ENCODE measurements at places on chromosomes 11 and 22.

GRCh38 chr11:122678406-122678805, 22.9 kb downstream of the UBASH3B start:
- no peak for DNase-seq

DNA sequence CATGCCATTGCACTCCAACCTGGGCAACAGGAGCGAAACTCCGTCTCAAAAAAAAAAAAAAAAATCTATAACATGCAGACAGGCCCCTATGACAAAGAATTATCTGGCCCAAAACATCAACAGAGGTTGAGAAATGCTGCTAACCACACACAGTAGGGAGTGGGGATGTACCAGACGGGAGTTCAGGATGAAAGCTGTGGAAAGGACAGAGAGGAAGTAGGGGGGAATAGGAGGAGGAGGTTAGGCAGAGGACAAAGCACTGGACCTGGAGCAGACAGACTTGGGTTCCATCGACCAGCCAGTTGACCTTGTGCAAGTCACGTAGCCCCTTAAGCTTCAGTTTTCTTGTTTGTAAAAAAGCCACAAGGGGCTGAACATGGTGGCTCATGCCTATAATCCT, 12.5 kb downstream of the LRP4 start:
- no peak for DNase-seq

DNA sequence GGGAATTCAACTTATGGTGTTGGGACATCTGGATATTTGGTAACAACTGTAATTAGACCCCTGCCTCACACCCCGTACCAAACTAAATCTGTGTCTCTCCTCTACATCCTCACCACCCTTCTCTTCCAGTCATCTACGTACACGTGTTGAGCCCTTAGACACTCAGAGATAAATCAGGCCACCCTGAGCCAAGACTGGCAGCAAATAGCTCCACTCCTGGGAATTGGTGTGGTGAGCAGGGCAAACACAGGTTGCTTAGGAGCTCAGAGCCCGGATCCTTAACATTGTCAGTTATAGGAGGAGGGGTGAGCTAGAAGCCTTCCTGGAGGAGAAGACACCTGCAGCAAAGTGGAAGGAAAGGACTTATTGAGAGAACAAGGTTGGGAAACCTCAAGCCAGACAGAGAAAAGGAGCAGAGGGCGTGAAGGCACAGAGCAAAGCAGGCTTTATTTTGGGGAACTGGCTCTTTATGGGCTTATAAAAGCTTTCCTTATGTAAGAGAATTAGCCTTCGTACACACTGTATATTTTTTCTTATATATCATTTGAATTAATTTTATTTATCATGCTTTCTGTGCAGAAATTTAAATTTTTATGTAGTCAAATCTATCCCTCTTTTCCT, 36.9 kb upstream of the KLHL35 start:
- no peak for DNase-seq

- no peak for DNase-seq
These were observed 30.8 kb upstream of the SORL1 start for GRCh38 chr11:121421149-121421901.

DNA sequence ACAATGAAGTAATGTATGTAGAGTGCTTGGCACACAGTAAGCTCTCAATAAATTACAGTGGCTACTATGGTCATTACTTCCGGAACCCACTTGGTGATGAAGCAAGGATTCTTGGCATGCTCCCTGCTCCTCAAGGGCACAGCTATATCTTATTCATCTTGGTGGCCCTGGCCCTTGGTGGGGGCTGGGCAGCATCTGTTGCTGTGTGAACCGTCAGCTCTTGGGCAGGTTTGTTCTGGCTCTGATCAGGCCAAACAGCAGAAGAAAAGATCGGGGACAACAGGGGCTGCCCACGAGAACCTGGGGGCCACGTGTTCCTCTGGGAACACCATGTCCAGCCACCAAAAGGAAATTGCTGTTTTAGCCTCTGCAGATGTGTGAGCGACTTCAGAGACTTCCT, 136.9 kb upstream of the SYT13 start:
- no peak for DNase-seq

DNA sequence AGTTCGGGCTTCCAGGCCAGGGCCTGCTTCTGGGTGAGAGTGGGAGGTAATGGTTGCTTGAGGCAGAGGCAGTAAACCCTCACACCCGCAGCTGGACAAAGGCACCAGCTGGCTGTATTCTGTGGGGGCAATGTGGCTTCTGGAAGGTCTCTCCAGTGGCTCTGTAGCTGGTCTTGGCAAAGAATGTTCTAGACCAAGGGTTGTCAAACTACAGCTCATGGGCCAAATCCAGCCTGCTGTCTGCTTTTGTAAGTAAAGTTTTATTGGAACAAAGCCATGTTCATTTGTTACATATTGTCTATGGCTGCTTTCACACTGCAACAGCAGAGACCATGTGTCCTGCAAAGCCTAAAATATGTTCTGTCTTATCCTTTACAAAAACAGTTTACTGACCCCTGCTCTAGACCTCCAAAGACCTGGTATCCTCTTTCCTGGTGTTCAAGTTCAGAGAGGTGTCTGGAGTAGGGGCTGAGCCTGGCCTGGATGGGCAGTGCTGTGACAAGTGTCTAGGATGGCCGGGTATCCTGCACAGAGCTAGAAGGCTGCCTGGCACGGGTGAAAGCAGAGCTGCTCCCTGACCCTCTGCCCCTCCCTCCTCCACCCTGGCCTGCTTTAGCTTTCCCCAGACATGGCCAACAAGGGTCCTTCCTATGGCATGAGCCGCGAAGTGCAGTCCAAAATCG, 3.4 kb downstream of the TAGLN start:
- no peak for DNase-seq

GRCh38 chr11:77191823-77192495, 63.9 kb downstream of the MYO7A start:
- DNase-seq = peak; percentile 53

GRCh38 chr11:73972187-73972586, 10.5 kb downstream of the UCP2 start:
- DNase-seq = no peak

- DNase-seq = no peak
These were observed 6.1 kb upstream of the P2RY6 start for GRCh38 chr11:73265853-73266645.

- DNase-seq = no peak
These were observed 37.4 kb upstream of the CD82 start for GRCh38 chr11:44528103-44528502.

GRCh38 chr11:10864688-10865087, 6.8 kb upstream of the ZBED5 start:
- DNase-seq = no peak

GRCh38 chr11:45133878-45134277, 12.6 kb upstream of the PRDM11 start:
- DNase-seq = no peak
